Umbilical cord (tissue), 2 donors: ENCODE measurements at places on chromosomes 1 and 21.

DNA sequence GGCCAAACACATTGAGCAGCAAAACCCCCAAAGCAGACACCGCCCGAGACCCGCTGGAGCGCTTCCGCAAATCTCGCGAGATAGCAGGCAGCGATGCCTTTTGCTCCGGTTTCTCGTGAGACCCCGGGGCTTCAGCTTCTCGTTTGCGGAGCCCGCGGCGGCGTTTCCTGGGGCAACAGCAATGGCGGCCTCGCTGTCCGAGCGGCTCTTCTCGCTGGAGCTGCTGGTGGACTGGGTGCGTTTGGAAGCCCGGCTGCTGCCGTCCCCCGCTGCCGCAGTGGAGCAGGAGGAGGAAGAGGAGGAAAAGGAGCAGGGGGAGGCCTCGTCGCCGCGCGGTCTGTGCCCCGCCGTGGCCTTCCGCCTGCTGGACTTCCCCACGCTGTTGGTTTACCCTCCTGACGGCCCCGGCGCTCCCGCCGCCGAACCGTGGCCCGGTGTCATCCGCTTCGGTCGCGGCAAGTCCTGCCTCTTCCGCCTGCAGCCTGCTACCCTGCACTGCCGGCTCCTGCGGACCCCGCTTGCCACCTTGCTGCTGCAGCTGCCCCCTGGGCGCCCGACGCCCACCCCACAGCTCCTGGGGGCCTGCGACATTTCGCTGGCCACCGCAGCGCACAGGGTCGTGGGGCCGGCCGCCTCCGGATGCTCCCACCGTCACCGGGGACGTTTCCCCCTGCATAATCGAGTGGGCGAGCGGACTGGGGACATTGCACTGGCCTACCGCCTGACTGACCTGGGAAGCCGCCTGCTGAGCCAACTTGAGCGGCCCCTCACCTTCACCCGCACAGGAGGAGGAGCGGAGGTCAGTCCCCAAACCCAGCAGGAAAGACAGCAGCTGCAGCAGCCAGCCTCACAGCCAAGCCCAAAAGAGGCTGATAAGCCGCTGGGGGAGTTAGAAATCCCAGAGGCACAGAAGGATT lies at the start of gene MAP10:
Gene MAP10 (plus strand): TSS at position 148 of the 917 bp plus-strand sequence. CDS start 34 bp downstream, at position 182.
- peak; percentile 85 for DNase-seq

GRCh38 chr1:207959910-207960309 lies 49.0 kb upstream of the CD34 start:
- no peak for DNase-seq

- peak; percentile 34 for DNase-seq
These were observed 124.8 kb downstream of the CLEC20A start for GRCh38 chr1:178371933-178372388.

GRCh38 chr1:18927082-18927653 lies 24.8 kb upstream of the ALDH4A1 start:
- no peak for DNase-seq

DNA sequence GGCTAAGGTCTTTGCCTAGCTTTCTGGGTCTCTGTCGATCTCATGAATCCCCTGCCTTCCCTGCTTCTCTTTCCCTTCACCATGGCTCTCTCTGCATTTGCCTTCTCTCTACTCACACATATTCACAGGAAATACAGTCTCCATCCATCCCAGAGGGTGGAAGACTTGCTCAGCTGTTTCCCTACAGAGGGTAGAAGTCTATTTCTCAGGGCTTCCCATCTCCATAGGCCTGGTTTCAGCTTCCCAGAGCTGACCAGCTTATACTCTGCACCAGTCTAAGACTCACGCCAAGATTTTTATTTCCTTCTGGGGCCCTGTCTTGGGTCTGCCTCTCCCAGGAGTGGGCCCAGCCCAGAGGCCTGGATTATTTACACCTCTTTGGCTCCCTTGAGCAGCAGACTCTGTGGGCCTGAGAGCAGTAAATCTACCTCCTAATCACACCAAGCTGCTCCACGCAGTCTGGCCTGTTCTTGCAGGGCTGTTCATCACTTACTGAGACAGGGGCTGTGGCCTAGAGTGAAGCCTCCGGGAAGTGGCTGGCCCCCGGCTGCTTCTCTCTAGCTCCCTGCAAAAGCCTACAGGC lies 102.5 kb downstream of the PLXNA2 start:
- peak; percentile 99 for DNase-seq

GRCh38 chr1:108059945-108060344 lies 95.0 kb upstream of the VAV3 start:
- no peak for DNase-seq

DNA sequence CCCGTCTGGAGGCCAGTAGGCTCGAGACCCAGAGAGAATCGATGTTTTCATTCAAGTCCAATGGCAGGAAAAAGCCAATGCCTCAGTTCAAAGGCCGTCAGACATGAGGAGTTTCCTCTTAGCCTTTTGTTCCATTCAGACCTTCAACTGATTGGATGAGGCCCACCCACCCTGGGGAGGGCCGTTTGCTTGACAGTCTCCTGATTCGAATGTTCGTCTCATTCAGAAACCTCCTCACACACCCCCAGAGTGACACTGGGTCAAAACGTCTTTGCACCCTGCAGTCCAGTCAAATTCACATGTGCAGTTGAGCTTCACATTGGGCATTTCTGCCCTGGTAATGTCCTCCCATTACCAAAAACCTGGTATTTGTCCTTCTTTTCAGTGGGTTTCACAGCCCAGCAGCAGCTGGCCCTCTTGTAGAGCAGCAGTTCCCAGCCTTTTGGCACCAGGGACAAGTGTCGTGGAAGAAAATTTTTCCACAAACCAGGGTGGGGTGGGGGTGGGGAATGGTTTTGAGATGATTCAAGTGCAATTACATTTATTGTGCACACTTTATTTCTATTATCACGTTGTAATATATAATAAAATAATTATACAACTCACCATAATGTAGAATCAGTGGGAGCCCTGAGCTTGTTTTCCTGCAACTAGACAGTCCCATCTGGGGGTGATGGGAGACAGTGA lies 40.1 kb downstream of the RSPH1 start:
- no peak for DNase-seq

DNA sequence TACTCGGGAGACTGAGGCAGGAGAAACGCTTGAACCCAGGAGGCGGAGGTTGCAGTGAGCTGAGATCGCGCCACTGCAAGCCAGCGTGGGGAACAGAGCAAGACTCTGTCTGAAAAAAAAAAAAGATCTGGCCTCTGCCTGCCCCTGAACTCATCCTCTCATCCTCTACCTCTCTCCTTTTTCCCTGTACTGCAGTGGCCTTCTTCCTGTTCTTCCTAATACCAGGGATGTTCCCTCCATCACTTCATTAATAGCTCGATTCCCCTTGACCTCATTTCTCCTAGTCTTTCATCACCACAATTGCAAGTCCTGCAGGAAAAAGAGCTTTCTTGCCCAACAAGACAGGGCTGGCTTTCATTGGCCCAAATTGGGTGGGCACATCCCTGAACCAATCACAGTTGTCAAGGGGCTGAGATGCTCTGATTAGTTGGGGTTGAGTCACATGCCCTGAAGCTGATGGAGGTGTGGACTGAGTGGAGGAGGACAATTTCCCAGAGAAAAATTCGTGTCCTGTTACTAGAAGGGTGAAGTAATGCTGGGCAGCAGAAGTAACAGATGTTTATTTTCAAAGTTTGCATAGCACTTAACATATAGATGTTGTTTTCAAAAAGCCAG lies 86.8 kb upstream of the PUM1 start:
- DNase-seq, result peak; percentile 82

GRCh38 chr1:29749024-29749945 lies 513.0 kb downstream of the PTPRU start:
- no peak for DNase-seq

DNA sequence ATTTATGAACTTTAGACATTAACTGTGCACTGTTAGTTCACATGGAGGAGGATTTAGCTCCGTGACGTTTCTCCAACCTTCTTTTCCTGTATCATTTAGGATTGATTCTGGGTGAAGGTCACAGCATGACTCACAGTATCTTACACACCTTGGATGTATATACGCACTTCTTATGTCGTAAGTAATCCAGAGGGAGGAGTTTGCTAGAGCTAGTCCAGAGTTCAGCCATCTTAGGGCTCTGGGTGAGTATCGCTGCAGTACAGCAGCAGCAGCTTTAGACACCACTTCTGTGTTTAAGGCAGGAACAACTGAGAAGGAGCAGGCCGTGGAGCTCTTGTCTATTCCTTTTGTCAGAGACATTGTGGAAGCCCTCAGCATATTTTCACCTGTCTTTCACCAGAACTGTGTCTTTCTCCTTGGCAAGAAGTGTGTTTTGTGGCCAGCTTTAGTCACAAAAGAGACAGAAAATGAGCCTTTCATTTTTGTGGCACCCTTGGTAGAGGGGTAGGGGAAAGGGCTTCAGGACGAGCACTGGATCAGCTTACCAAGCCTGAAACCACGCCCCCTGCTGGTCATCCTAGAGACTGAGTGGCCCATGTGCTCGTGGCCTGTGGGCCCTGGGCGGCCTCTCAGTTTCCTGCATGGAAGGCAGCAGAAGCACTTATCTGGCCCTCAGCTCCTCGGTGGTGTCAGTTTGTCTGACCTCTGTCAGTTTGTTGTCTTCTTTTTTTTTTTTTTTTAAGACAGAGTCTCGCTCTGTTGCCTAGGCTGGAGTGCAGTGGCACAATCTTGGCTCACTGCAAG lies 64.0 kb downstream of the ADARB1 start:
- peak; percentile 42 for DNase-seq

GRCh38 chr21:41065539-41065938 lies 102.4 kb upstream of the BACE2 start:
- peak; percentile 50 for DNase-seq

DNA sequence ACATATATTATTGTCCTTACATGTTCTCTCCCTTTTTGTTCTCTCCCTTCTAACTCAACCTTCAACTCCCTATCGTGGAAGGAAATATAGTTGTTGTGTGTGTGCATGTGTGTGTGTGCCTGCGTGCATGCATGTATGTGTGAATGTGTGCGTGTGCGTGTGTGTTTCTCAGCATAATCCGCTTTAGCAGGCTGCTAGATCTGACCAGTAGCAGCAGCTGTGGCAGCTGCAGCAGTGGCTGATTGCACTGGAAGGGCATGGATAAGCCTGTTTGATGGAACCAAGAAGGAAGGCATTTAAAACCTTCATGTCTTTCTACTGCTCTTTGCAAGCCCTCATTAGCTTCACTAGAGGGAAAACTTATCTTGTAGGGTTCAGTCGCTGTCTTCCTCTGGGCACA lies 65.6 kb upstream of the IRF2BP2 start:
- peak; percentile 20 for DNase-seq

- peak; percentile 59 for DNase-seq
These were observed at the start of gene RYR2 for GRCh38 chr1:237041795-237042525. RYR2 (plus strand) TSS chr1:237042184; CDS start chr1:237042522, 338 bp downstream.

GRCh38 chr1:219790834-219791615 lies 137.3 kb downstream of the SLC30A10 start:
- no peak for DNase-seq

DNA sequence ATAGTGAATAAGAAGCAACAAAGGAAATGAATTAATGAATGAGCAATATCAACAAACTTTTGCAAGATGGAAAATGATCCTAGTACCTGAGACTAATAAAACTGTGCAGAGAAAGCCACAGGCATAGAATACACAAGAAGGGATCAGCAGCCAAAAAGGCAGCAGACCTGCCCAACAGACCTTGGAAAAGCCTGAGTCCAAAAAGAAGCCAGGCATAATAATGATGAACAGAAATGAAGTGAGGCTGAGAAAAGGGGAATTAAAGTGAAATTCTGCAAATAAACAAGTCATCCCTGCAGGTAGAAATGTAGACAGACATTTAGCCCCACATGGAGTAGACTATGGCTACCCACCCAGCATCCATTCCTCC lies 10.3 kb upstream of the PHTF1 start:
- no peak for DNase-seq

- no peak for DNase-seq
These were observed 102.3 kb upstream of the NEK7 start for GRCh38 chr1:198054510-198054909.

DNA sequence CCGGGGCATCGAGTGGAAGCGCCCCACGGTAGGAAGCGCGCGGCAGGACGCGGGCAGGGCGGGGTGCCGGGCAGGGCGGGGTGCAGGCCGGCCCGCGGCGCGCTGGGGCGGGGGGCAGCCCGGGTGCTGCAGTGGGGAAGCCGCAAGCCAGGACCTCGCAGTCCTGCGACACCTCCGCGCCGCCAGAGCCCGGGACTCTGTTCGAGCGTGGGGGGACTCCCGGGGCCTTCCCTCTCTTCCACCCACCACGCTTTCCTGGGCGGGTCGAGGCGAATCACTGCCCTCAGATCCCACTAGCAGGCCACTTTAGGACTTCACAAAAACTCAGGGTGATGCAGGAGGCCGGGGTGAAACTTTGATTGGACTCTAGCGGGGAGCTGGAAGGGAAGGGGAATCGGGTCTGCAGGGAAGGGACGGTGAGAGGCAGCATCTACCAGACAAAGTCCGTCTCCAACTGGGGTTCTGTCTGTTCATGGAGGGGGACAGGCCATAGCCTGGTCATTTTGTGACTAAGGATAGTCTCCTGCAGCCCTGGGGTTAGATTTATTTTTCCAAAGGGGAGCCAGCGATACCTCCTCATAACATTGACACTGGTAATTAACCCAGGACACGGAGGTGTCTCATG lies 623 bp downstream of the CAPN2 start:
- no peak for DNase-seq

- DNase-seq, result no peak
These were observed 7.5 kb upstream of the THEM4 start for GRCh38 chr1:151916726-151917370.

GRCh38 chr21:27112186-27112585 lies 145.3 kb upstream of the ADAMTS5 start:
- no peak for DNase-seq

DNA sequence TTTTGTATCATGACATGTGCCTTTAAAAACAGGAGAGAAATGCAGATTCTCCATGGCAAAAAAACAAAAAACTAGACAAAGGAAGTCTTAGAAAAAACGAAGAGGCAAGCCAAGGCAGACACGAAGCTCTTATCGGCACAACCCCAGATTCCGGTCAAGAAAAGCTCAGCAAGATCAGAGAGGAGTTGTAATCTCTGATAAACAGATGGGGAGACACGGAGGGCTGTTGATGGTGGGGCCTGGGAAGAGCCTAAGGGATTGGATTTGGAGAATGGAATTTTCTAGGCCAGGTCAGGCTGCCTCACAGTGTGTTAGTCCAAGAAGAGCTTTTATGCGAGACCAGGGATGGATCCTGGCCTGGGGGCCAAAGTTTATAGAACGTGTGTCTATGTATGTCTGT lies 96.2 kb upstream of the AKT3 start:
- DNase-seq, result no peak

DNA sequence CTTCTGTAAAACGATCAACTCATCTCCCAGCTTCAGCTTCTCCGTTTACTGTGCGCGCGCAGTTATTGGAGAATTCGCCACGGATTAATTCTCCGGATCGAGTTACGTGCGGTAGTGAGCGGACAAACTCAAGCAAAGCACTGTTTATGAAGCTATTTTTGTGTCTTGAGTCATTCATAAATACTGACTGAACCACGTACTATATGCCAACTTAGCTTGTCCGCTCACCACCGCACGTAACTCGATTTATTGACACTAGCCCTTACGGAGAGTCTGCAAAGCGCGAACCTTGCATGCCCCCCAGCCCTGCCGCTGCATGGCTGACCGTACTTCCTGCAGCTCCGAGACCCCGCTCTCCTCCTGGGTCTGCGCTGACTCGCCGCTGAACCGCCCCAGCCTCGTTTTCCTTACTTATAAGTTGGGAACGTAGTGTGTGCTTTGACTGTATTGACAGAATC lies 773 bp downstream of the CHD1L start:
- DNase-seq, result no peak

GRCh38 chr1:226602186-226603021 lies 53.8 kb downstream of the STUM start:
- DNase-seq, result peak; percentile 75

GRCh38 chr1:148160048-148160342 lies 7.9 kb upstream of the NBPF11 start:
- no peak for DNase-seq
